ENCODE measurements at places on chromosomes 1 and 21.

GRCh38 chr1:117639741-117640140, 33.9 kb downstream of the TENT5C start:
- no peak for DNase-seq

DNA sequence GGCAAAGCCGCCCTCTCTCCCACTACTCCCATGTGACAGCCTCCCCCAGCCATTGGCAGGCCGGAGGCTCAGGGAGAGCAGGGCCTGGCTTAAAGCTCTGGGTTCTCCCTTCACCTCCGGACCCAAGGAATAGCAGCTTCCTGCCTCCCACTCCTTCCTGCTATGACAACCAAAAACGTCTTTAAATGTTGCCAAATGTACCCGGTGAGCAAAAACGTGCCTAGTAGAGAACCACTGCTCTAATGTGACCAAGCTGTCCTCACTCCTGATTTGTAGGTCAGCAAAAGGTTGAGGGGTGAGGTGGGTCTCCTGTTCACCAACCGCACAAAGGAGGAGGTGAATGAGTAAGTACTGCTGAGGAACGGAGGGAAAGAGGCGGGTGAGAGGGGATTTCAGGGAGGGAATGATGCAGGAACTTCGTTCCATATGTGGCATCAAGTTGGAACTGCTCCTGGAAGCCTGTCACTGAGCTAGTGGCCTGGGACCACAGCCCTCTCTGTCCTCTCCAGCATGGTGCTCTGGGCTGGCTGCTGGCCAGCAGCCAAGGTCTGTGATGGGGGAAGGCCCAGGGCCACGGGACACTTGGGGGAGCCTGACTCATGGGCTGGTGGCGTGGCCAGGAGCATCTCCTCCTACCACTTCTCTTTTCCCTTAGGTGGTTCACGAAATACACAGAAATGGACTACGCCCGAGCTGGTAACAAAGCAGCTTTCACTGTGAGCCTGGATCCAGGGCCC, 5.7 kb downstream of the MRTO4 start:
- DNase-seq, result no peak

GRCh38 chr1:40848530-40849189, 13.5 kb downstream of the CITED4 start:
- DNase-seq, result no peak

DNA sequence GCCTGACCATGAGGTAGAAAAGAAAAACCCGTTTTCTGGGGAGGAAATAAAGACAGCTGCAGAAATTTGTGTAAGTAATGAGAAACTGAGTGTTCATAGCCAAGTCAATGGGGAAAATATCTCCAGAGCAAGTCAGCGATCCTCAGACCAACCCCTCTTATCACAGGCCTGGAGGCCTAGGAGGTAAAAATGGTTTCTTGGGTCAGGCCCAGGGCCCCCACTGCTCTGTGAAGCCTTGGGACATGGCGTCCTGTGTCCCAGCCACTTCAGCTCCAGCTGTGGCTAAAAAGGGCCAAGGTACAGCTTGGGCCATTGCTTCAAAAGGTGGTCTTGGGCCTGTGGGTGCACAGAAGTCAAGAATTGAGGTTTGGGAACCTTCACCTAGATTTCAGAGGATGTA, 101.0 kb downstream of the NPHS2 start:
- DNase-seq, result no peak

GRCh38 chr1:31584869-31585735, 8.8 kb downstream of the TINAGL1 start:
- no peak for DNase-seq

GRCh38 chr1:22527555-22528296, 35.6 kb upstream of the EPHA8 start:
- no peak for DNase-seq

- DNase-seq, result no peak
Observed at GRCh38 chr1:205939690-205940330, 3.4 kb downstream of the SLC26A9 start.

GRCh38 chr1:145750426-145750825, 31.1 kb downstream of the CD160 start:
- no peak for DNase-seq

DNA sequence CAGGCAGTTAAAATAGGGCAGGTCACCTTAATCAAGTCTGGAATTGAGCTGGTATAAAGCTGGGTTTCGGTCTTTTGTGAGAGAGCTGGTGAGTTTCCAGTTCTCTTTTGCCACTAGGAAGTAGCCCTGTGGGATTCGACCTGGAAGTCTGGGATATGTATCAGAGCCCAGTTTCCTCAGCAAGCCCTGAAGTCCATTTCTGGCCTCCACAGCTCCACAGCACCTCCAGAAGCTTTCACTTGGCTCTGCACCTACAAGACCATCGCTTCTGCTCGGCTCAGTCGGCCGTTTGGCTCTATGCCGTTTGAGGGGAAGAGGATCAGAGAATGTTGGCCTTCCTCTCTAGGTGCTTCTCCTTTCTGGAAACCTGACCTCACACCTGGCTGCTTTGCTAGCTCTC, 148.0 kb downstream of the GALNT2 start:
- DNase-seq, result no peak

GRCh38 chr1:208369658-208370057, 125.5 kb upstream of the PLXNA2 start:
- DNase-seq, result no peak

- no peak for DNase-seq
Observed at GRCh38 chr1:230717251-230717650, 3.3 kb upstream of the AGT start.

- DNase-seq, result no peak
Observed at GRCh38 chr1:4749406-4749805, 95.0 kb downstream of the AJAP1 start.

DNA sequence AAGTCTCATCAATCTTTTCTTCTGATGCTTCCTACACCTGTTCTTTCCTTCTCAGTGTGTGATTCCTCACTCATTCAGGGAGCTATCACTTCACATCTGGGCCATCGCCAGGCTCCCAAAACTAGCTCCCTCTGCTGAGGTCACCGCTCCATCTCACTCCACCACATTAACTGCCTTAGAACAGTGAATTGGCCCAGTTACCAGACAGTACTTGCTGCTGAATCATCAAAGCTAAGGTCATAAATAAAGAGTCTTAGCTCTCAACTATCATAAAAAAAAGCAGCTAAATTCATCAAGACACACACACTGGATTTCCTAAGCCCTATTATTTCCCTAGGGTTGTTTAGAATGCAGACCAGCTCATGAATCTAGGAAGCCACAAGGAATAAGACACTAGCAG, 18.8 kb upstream of the SRM start:
- no peak for DNase-seq

GRCh38 chr21:21690068-21690665, 692.0 kb downstream of the NCAM2 start:
- DNase-seq, result no peak

- peak; percentile 12 for DNase-seq
Observed at GRCh38 chr21:36028127-36029069, 31.9 kb downstream of the SETD4 start.

GRCh38 chr1:110224240-110224995, 14.3 kb downstream of the KCNC4 start:
- DNase-seq, result no peak

DNA sequence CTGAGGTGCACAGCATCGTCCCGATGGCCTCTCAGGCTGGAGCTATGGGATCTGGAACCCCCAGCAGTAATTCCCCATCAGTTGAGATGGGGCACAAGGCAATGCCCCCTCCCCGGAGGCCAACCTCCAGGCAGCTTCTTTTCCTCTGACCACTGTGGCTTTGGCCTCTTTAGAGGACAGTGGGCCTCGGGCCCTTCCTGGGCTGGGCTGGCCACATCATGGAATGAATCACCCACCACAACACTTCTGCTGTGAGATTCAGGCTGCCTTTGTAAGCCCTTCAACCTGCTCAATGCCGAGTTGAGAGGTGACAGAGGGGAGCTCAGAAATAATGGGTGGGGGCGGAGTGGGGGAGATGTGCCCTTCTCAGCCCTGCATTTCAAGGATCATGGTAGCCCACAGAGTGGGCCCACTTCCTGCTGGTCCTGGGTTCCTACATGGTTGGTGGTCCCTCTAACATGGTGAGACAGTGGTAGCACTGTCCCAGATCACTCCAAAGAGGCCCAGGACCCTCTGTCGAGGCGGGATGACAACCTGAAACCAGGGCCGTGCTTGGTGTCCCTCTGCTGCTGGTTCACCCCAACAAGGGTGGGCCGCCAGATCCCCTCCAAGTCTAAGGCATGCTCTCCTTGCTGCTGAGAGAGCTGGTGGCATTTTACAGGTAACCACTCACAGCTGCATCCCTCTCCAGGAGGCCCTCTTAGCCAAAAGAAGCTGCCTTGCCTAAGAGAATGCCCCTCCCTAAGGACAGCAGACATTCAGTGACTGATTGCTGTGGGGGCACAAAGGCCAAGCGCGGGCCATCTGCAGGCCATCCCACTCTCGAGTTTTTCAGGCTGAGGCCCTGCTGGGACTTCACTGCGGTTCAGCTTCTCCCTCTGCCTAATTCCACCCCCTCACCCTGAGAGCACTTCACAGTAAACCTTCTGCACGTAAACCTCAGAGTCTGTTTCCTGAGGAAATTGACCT, 29.7 kb upstream of the EVA1B start:
- no peak for DNase-seq

DNA sequence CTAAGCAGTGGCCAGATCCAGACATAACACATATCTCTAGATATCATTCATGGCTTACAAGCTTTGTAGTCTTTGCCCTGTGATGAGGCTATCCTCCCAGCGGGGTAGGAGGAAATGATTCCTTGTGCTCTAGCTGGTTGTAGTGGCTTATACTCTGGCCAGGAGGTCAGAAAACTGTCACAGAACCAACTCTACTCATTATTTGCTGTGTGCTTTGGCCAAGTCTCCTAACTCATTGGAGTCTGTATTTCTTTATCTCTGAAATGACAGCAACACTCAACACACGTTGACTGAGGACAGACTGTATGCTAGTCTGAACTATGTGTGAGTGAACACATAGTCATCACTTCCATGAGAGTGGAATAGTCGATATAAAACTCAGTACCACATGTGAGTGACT, 116.7 kb upstream of the F3 start:
- DNase-seq, result no peak

DNA sequence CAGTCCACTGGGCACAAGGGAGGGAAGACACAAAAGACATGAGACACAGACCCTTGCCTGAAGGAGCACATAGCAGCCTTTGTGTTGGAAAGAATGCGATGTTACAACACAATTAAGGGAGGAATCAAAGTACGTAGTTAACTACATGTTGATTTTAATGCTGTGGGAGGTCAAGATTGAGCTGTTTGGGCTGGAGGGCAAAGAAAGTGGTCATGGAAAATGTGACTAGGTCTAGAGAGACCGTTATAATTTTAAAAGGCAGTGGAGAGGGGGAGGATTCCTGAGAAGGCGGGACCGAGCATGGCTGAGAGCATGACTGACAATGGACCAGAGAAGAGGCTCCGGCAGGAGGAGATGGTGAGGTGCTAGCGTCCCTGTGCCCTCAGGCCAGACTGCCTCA, 111.8 kb upstream of the ATP1A1 start:
- DNase-seq, result no peak

DNA sequence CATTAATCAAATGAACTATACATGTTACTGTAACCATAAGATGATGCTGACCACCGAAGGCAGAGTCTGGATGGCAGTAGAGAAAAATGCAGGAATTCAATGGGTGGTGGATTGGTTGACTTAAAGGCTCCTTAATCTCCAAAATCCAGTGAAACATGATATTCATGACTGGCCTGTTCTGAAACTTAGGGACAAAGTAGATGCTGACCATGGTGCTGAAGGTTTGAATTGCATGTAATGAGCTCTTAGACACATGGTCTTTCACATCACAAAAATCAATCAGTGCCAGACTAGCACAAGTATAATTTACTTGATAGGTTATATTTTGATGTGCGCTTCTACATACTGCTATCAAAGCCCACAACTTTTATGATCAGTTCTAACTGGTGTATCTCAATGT, 30.9 kb upstream of the NTMT2 start:
- no peak for DNase-seq

DNA sequence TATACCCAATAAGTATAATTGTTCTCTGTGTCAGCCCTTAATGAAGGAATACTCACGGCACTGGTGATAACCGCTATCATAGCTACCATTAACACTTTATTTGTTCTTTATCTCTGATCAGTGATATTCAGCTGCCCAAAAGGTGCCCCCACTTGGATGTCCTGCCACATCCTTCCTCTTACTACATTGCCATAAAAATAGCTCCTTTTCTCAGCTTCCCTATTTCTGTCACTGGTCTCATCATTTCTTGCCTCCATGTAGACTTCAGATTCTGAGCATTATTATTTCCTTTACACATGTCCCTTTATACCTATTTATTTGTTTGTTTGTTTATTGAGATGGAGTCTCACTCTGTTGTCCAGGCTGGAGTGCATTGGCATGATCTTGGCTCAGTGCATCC, 2.7 kb upstream of the RAB29 start:
- no peak for DNase-seq

GRCh38 chr1:64567426-64568170, 97.7 kb downstream of the CACHD1 start:
- DNase-seq, result no peak

GRCh38 chr1:31523012-31523411, 53.3 kb upstream of the TINAGL1 start:
- DNase-seq, result no peak

DNA sequence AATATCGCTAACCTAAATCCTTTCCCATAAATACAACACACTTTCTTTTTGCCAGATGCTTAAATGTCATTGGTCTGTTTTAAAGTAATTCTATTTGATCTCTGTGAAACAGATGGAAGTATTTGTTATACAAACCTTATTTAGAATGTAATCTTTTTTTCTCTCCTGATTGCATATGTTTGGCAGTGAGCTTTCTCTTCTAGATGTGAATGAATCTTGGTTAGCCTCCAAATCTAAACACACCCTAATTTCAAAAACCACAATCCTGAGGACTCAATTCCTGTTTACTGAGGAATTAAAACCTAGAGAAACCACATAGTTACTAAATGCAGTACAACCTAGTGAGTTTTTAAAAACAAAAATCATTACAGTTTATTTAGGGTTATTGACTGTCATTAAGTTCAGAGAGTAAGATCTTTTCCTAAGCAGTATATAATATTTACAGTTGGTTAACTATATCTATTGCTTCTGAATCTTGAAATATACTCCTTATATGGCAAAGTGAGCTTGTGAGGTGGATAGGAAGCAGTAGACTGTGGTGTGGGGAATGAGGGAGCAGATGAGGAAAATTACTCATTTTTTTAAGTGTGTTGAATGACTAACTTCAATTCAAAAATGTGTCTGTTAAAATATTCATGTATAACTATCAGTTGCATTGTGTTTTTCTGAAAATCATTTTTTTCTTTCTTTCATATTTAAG, 218.7 kb downstream of the FMN2 start:
- DNase-seq, result no peak

GRCh38 chr21:14875704-14876523, 188.9 kb downstream of the NRIP1 start:
- DNase-seq, result no peak

DNA sequence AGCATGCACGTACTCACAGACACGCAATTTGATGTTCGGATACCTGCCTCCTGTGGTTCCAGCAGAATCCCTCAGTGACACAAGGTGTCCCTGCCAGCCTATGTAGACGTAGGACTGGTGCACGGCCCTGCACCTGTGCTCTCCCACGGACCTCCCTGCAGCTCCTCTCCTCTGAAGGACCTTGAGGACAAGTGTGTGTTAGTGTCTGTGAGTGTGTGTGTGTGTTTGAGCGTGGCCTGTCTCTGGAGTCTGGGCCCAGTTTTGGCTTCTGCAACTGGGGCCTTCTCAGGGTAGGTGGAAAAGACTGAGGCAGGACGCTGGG, 22.5 kb upstream of the DMBX1 start:
- DNase-seq, result no peak

Data from esophagus squamous epithelium (tissue), 5 donors.